Right renal cortex interstitium (tissue), 3 donors: ENCODE measurements at places on chromosomes 11 and 22. TPM values are rescaled to one million over a fixed set of nuclear protein-coding genes. Genes with fewer than 3 reads are reported as not detected.

Gene ST13
- 731 TPM for polyA plus RNA-seq

DNA sequence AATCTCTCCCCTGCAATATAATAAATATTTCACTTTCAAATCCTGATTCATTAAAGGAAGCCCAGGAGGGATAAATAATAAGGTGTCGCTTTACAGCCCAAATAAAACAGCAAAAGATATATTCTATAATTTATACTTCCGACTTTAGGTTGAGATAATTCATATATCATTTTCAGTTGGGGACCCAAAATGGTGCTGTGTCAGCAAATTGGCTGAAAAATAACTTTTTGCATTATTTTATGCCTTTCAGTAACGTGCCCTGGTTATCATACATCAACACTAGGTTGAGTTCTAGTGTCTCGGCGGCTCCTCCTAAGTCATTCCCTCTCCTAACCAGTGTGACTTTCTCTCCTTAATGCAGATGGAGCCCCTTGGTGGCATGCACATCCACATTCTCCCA lies 278.2 kb downstream of the NXPE2 start:
- no peak for DNase-seq

DNA sequence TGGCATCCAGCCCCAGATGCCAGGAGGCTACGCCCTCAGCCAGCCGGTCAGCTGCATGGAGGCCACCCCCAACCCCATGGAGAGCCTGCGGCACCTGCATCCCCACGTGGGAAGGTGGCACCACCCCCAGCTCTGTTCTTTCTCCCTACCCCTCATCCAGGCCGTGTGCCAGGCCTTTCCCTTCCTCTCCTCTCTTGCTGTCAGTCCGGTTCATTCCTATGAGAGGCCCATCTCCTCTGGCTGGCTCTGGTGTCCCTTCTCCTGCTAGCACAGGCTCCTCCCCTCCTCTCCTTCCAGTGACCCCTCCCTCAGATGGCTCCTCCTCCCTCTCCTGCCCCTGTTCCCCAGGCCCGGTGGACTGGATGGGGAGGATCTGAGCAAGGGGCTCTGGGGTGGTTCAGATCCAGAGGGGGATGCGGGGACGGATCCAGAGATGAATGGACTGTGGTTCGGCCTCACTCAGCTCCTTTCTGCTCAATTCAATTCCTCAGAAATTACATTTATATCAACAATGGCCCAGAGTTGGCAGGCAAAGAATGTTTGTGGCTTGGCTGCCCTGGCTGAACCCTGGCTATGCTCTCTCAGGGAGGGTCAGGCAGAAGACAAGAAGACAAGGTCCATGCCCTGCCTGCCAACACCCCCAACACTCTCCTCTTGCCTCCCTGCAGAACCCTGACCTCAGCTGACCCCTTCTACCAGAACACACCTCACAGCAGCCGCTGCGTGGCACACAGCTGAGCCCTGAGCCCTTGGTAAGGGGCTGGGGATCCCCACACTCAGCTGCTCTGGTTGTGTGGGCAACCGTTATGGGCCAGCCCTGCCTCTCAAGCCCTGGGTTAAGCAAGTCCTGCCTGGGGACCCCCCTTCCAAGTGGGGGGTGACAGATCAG lies 18.5 kb upstream of the LRRC10B start:
- DNase-seq = no peak

GRCh38 chr11:2631161-2631560 lies 68.6 kb downstream of the KCNQ1OT1 start:
- no peak for DNase-seq

DNA sequence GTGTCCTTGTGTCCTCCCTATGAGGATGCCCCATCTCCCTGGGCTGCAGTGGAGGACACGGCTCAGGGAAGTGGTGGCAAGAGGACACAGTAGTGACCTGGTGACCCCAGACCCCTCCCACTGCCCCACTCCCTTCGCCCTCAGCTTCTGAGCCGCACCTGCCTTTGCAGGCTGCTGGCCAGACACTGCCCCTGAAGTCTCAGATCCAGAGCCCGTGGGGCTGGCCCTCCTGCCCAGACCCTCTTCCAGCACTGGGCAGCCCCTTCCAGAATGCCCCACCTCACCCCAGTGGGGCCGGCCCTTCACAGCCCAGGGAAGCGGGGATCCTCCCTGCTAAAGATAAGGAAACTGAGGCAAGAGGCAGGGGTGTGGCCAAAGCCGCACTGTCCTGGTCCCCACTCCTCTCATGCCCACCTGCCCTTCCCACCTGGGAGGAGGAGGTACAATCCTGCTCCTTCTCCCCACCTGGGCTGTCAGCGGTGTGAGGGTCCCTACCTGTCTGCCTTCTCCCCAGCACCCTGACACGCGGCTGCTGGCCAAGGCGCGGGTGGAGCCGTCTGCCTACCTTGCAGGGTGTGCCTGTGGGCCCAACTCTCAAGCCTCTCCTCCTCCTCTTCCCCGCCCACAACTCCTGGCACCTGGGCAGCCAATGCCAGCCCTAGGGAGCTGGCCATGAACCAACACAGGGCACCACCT lies 17.3 kb downstream of the TRPM5 start:
- DNase-seq = no peak

Gene SUSD2
- 17.2 TPM for polyA plus RNA-seq

Gene RAB36
- 15.9 TPM for polyA plus RNA-seq

DNA sequence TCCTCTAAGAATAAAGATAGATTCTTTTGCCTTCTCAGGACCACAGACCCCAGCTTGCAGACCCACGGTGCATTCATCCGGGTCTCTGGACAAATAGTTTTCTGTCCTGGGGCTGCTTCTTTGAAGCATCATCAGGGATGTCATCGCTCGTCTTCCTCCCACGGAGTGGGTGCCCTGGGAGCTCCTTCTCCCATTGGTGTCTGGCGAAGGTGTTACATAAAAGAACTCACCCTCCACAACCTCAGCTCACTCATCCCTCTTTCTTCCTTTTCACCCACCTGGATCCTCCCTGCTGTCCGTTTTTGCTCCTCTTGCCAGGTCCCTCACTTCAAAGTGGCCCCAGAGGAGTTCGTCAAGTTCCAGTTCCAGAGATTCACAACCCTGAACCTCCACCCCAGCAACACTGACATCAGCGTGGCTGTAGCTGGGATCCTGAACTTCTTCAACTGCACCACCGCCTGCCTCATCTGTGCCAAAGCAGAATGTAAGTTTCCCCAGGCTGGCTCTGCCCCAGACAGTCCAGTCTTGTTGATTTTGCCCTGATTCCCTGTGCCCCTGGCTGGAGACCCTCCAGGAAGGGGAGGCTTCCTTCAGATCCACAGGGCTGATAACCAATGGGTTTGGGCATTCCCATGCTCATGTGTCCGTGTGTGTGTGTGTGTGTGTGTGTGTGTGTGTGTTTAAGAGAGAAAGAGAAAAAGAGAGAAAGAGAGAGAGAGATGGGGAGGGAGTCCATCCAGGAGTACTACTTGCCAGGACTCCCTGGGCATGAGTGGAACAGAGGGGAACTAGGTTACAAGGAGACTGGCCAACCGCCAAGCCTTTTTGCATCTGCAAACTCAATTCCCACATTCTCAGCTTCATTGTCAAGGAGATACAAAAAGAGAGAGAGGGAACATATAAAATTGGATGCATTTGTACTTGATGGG lies 204.2 kb upstream of the TBCEL start:
- no peak for DNase-seq

Gene NAV2
- polyA plus RNA-seq = 34.6 TPM

DNA sequence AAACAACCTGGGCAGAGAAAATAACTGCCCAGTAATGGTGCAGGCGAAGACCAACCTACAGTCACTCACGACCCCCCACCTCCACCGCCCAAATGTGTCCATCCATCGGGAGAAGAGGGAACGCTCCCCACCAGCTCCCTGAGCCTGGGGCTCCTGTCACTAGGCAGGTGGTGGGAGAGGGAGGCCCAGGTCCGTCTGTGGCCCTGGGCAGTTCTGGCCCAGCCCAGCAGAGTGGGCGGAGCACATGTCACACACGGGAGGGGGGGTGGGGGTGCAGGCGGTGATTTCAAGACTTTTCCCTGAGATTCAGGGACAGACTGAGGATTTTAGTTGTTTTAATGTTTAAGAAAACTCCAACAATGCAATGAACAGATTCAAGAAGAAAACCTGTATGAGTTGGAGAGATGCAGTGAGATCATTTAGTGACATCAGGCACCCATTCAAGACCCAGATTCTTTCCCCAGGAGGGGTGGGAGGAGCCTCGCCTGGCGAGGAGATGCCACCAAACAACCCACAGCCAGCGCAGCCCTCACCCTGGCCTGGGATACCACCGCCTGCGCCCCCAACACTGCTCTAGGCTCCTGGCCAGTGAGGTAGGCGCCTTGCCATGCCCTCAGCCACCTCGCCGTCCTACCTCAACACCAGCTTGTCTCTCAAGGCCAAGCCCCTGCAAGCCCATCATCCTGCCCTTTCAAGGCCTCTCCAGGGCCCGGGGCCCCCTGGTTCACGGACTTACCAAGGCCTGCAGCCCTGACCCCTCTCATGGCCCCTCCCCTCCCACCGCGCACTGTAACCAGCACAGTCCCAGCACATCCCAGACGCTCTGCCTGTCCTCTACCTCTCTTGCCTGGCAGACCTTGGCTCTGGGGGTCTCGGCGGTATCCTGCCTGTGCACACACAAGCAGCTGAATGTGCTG lies 36.8 kb downstream of the TBX1 start:
- no peak for DNase-seq
